ELR (cell line): ENCODE measurements at places on chromosomes 2 and 18.

DNA sequence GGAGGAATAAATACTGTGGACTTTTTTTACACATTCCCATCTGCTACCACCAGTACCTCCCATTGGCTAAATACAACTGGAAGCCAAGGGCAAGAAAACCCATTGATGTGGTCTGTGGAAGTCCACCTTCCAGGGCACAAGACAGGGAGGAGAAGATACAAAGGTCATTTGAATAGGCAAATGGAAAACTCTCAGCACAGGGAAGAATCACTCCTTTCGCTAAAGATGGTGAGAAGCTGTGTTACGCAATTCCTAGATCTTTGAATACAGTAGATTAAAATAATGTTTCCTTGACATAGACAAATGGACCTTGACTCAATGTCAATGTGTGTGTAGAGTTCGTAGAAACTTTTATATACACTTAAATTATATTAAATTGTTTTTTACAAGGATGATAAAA is 70.9 kb upstream of the ERBB4 start:
- no peak for DNase-seq

DNA sequence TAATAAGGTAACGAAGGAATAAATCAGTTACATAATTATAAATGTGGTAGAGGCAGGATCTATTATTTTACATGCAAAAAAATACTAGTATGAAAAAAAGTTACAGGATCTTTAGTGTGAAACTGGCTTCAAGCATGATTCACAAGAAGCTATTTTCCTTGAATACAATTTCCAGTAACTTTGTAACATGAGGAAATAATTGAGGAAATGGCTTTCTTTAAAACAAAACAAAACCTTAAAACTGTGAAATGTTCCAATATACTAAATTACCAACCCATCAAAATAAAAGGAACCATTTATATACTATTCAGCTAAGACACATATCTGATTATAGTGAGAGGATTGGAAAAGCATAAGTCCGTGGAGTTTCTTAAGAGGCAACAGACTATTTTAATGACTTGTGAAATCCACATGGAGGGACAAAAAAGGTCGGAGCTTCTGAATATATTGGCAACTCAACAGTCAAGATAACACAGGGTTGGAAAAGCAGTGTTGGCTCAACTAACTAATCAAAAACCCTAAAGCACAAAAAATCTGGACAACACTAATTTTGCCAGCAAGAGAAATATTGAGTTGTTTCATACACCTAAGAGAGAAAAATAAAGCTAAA is 10.6 kb downstream of the IRS1 start:
- DNase-seq, result no peak

GRCh38 chr18:49677762-49678413 is 116.0 kb downstream of the LIPG start:
- DNase-seq, result no peak

- no peak for DNase-seq
These were observed 310.6 kb downstream of the C1D start for GRCh38 chr2:67752199-67752598.

DNA sequence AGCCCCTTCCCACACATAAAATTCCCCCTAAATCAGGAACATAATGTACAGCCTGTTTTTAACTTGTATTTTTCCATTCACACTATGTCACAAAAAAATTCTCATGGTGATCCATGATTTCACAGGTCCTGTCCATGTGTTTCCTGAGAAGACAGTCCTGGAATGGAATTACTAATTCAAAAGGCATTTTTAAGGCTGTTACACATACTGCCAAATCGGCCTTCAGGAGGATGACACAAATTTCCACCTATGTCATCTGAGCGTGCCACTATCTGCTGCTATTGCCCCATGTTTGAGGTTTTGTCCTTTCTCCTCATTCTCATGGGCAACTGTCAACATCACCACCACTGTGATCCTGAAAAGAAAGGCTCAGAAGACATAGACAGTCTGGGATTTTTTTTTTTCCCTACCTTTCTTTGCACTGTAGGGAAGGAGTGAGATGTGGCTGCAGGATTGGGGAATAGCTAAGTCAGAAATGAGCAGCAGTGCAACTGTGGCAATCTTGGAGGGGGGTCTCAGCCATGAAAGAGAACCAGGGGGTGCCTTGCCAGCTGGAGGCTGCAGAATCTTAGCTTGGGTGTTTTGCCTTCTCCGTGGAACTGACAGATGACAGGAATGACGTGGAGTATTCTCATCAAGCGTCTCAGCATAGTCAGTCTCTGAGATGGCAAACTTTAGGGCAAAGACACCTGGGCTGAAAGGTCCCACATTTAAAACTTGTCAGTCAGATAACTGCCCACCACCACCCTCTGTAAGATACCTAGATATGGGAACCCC is 73.4 kb downstream of the MARCHF4 start:
- peak; percentile 95 for DNase-seq

DNA sequence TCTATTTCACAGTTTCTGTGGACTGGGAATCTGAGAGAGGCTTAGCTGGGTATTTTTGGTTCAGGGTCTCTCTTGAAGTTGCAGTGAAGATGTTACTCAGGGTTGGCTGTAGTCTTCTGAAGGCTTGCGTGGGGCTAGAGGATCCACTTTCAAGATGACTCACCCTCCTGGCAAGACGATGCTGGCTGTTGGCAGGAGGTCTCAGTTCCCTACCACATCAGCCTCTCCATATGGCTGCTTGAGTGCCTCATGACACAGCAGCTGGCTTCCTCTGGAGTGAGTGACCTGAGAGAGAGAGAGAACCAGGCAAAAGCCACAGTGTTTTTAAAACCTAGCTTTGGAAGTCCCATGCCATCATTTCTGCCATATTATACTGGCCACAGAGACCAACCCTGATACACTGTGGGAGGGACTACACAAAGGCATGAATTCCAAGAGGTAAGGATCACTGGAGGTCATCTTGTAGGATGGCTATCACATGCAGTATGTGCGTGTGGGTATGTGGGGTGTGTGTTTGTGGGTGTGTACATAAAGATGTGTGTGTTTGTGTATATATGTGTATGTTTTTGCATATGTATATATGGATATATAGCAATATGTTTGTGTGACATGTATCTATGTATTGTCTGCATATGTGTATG is 25.1 kb downstream of the DNPEP start:
- peak; percentile 85 for DNase-seq

- DNase-seq, result peak; percentile 78
These were observed at the start of gene AGPS for GRCh38 chr2:177392373-177393202. TSS of gene AGPS (plus strand) at chr2:177392773. CDS start at chr2:177392790, 17 bp downstream.

DNA sequence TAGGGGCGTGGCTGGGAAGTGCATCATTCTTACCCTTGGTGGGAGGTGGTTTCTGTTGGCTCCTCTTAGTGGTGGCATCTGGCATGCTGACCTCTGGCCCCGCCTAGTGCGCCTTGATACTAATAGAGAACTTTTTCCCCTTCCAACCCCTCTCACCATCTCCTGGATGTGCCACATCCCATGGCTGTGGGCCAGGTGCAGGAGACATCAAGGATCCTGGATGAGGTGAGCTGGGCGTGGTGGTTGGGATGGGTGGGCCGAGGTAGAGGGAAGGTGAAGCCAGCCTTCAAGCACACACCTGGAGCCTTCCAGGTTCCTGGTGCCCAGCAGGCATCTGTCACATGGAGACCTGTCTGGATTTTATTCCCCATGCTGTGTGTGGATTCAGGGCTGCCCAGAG is 149.2 kb downstream of the DYSF start:
- DNase-seq, result no peak

- DNase-seq, result no peak
These were observed 28.3 kb downstream of the MAP3K2 start for GRCh38 chr2:127359520-127359919.

- DNase-seq, result no peak
These were observed 297.4 kb downstream of the EIPR1 start for GRCh38 chr2:3079959-3080948.

DNA sequence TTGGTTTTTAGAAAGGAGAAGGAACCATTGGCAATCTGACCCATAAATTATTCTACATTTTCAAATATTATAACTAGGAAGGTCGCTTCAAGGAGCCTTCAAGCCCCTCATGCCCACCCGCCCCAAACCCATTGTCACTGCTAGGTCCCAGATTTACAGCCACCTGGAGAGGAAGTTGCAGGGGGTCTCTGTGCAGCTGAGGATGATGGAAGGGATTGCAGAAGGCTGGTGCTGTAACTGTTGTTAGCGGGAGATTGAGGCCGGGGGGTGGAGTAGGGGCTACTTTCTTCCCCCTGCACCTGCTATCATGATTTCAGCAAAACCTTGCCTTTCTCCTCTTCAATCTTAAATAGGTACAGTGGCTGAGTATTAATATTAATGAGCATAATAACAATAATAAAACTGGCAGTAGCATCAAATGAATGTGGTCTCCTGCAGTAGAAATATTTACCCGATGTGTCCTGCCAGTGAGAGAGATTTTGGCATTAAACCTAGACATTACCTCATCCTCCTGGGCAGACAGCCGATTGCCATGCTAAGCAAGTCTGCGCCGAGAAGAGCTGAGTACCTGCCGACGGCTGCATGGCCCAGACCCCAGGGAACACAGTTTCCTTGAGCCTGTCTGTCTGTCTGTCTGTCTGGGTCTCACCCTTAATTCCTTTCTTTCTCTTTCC is 225.4 kb downstream of the FAM210A start:
- DNase-seq, result no peak

DNA sequence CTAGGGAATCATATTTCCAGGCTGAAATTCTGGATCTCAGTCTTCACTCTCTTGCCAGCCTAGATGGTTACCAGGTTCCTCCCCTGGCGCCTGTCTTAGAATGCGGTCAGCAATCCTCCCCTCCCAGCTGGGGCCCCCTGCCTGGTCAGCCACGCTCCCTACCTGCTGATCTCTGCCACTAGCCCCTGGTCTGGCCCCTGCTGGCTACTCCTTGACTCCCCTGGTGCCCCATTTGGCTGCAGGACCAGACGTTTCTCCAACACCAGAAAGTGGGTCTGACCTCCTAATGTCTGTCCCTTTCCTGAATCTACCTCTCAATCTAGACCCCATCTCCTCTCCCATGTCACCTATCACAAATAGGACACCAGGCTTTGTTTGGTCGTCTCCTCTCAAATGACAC is 432.0 kb upstream of the SMIM21 start:
- DNase-seq, result no peak

DNA sequence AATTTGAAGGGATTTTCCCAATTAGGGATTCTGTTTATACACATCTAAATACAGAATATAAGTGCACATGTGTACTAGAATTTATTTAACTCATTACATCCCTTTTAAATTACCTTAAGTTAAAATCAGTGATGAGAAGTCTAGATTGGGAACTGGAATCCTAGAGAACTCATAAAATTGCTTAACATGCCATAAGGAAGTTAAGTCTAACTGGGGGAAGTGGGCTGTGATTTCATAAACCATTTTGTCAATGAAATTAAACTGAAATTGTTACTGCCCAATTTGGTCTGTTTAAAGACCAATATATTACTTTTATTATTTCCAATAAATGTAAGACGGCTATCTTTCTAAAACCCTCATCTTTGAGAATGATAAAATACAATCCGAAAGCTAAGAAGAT is 72.3 kb upstream of the CD226 start:
- DNase-seq, result no peak

DNA sequence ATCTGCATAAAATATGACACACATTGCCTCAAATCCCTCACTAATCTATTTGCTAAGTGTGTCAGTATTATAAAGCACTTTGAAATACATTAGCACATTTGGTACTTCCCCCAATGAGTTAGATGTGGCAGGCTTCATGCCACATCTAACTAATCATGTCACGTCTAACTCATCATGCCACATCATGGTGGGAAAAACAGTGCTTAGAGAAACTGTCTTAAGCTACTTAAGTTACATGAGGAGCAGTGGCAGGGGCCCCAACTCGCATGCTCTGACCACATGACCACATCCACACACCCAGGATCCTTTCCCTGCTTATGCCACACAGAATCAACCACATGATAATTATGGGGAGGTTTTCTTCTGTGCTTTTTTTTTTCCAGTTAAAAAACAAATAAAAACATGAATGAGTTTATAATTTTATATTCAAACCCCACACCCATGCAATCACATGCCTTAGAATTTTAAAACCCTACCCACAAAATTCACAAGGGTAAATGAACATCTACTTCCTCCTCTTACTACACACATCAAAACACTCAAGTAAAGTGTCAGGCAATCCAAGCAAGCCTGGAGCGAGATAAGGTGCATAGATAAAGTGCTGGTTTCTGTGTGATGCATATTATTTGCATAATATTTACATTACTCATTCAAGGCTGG is 1.6 kb downstream of the ABCA12 start:
- peak; percentile 64 for DNase-seq

- no peak for DNase-seq
These were observed 3.3 kb downstream of the MTCL1 start for GRCh38 chr18:8708670-8709069.

DNA sequence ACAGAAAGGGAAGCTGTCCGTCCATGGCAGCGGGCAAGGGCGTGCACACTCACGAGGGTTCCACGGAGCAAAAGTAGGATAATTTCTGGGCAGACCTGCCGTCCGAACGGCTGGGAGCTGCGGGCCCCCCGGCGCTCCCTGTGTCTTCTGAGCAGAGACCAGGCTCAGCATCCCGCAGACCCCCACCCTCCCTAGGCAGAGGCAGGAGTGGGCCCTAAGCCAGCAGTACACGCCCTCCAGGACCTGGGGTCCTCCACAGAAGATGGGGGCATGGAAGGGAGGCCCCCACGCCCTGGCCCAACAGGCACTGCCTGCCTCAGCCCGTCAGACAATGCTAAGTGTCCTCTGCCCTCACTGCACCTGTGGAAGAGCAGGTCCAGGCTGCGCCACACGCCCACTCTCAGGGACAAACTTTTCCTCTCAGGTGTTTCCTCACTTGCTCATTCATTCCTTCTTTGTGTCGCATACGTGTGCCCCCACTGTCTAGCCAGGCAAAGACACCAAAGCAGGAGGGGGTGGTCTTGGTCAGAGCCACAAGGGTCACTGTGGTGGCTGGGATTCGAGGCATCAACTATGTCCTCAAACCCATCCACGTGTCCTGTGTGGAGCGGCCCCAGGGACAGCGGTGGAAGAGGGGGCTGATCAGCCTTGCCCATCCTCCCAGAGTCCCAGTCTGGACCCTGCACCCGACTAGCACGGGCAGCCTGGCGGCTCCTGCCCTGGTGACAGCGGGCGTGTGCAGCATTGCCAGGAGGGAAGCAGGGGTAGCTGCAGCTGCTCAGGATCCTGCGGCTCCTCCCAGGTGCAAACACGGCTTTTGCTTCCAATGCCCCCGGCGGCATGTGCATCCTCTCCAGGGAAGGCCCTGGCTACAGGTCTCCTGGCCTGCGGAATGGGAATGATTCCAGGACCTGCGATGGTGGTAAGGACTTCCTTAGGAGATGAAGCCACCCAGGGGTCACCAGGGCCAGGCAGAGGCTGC is 2.4 kb upstream of the GPC1 start:
- no peak for DNase-seq

- peak; percentile 64 for DNase-seq
These were observed 37.5 kb upstream of the ZNF385B start for GRCh38 chr2:179898873-179899272.

- DNase-seq, result peak; percentile 16
These were observed 43.1 kb upstream of the CWC22 start for GRCh38 chr2:180050246-180050645.
